T-helper 9 cell (primary cell): ENCODE measurements at places on chromosomes 1 and 21.

DNA sequence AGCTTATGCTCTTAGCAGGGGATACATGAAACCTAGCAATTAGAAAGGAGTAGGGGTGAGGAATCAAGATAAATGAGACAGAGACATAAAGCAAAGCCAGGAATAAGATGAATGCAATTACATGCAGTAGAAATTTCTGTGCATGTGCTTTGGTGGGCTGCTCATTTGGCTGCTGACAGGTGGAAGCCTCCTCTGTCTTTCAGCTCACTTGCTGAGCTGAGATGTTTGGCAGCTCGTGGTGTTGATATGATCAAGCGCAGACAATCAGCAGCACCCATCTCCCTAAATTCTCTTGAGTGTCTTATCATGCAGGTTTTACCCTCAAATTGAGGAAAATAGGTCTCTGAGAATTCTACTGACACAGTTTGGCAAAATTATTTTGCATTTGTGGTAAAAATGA is 108.3 kb upstream of the CD34 start:
- no peak for DNase-seq

DNA sequence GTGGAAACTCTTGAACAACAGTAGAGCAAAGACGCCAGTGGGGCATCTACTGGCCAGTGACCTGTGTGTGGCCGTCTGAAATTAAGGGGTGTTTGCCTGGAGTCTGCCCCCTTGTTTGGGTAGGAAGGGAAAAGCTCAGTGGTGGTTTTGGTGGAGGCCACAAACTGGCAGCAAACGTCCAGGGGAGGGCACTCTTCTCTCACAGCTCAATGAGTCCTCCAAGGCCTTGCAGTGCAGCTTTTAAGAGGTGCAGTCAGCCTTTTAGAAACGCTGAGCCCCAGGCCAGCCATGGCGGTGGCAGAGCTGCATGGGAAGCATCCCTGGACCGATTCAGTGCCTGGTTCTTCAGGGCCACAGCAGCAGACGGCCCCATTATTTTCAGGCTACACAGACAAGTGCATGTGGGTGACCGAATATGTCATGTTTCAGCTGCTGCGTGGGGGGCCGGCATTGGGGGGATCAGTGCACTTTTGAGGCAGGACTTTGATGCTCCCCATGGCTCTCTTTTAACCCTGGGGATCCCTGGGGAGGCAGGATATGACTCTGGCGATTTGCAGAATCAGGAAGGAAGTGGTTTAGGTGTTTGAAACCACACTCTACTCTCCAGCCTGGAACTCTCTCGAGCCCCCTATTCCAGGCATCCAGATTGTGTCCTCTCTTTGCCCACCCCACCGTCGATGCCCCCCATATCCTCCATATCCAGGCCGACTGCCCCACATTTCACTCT is 414.0 kb downstream of the PRDM2 start:
- no peak for DNase-seq

DNA sequence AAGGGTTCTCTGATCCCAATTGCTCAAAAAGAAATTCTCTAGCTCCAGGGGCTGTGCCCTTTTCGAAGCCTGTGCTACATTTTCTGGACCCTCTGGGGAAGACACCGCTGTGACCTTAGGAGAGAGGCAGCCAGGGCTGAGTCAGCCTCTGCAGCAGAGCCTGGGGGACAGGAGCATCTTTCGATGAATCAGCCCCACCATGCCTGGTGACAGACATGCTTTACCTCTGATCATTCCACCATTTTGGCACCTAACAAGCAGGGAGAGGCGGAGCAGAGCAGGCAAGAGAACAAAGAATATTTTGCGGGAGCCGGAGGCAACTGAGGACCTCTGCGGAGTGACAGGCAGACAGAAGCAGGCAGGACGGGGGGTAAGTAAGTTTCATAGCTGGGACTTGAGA is 84.9 kb downstream of the VWA5B1 start:
- no peak for DNase-seq

DNA sequence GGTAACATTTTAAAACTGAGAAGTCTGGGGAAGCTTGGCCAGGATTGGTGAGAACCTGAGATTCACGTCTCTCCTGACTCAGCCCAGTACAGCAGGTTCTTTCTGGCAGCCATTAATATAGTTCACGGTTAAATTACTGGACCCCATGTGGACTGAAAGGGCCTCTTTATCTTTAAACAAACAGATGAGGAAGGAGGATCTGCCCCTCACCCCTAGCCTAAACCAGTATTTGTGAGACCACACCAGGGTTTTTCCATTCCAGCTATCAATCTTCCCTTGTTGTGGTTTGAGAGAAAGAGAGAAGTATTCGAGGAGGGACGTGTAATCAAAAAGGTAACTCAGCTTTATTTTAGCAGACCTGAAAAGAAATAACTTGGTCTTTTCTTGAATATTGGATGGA is 137.1 kb downstream of the PROX1 start:
- no peak for DNase-seq

DNA sequence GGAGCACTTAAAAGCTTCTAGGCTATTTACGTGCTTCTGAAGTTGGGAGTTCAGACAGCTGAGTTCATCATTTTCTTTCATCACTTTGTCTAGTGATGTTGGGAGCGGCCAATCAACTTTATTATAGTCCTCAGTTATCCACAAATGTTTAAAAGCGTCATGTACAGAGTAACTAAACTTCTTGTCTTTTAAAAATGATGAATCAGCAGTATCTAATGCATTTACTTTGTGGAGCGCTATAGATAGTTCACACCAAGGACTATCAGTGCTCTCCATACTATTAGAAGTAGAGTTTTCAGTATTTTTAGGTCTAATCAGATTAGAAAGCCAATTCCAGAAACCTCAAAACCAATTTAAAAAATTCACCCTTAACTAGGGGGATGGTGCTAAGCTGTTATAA is 778.7 kb upstream of the PRMT6 start:
- DNase-seq = no peak

GRCh38 chr1:38527373-38527966 is 332.1 kb downstream of the RRAGC start:
- no peak for DNase-seq
